Activated CD4-positive, alpha-beta memory T cell treated with anti-CD3 and anti-CD28 coated beads, Interleukin-2, amount 10 ng/mL, durations not matched to agents 7 days and 5 days (primary cell): ENCODE measurements at places on chromosomes 2 and 18. TPM values are rescaled to one million over a fixed set of nuclear protein-coding genes. Genes with fewer than 3 reads are reported as not detected.

- no peaks in the 10 kb centered on the region for H3K27me3 ChIP-seq
- no peaks in the 10 kb centered on the region for H3K4me1 ChIP-seq
- no peak overlapping the region for H3K4me3 ChIP-seq
- H3K27ac ChIP-seq: no peak overlapping the region
- DNase-seq: no peak
These were observed 363.3 kb upstream of the TFPI start for GRCh38 chr2:187917535-187917934.

- H3K4me1 ChIP-seq: peaks cover 11% of the 10 kb centered on the region
- peaks cover 71% of the 10 kb centered on the region for H3K27me3 ChIP-seq
- no peaks in the 10 kb centered on the region for H3K36me3 ChIP-seq
- peak overlapping the region; percentile 57 for H3K4me3 ChIP-seq
These were observed 464 bp downstream of the COL4A4 start for GRCh38 chr2:227163485-227163997.

GRCh38 chr2:241047253-241048010 lies 49.0 kb downstream of the SNED1 start:
- H3K36me3 ChIP-seq: peaks cover 11% of the 10 kb centered on the region
- peaks cover 3% of the 10 kb centered on the region for H3K4me1 ChIP-seq
- no peak overlapping the region for H3K27ac ChIP-seq
- DNase-seq: no peak
- H3K4me3 ChIP-seq: no peak overlapping the region

DNA sequence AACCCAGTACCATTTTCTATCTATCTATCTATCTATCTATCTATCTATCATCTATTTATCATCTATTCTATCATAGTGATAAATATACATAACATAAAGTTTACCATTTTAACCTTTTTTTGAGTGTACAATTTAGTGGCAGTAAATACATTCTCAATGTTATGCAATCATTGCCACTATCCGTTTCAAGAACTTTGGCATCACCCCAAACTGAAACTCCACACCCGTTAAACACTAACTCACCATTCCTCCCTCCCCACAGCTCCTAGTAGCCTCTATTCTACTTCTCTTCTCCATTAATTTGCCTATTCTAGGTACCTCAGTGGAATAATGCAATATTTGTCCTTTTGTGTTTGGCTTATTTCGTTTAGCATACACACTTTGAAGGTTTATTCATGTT lies 82.5 kb upstream of the KCNE4 start:
- no peaks in the 10 kb centered on the region for H3K36me3 ChIP-seq
- DNase-seq: no peak
- no peak overlapping the region for H3K4me3 ChIP-seq

DNA sequence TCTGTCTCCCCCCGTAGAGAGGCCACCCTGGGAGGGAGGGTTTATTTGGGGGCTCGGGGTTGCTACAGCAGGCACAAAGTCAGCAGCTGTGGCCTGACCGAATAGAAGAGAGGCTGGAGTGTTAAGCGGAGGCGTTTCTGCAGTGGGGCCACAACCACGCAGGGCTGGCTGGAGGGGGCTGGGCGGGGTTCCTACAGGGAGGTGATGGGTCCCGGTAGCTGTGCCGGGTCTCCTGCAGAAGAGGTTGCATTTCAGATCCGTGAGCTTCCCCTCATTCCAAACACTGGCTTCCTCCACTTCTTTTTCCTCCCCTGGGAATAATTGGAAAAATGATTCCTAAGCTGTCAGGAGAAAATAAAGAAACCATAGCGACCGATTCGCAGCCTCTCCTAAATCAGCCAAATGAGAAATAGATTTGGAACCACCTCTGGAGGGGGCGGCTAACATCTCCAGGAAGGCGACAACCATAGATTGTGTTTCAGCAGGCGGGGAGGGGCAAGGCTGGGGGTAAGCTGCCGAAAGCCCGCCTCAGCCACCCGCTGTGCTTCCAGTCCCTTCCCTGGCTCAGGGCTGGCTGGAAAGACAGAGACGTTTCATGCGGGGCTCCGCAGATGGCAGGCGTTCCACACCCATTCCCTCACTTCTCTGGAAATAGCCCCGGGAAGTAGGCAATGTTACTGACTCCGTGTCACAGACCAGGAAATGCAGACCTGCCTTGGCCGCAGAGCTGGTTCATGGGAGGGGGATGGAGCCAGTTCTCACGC lies 85.6 kb upstream of the TAF1B start:
- peaks cover 8% of the 10 kb centered on the region for H3K27me3 ChIP-seq
- no peak for DNase-seq
- peaks cover 7% of the 10 kb centered on the region for H3K36me3 ChIP-seq
- no peak overlapping the region for H3K4me3 ChIP-seq

DNA sequence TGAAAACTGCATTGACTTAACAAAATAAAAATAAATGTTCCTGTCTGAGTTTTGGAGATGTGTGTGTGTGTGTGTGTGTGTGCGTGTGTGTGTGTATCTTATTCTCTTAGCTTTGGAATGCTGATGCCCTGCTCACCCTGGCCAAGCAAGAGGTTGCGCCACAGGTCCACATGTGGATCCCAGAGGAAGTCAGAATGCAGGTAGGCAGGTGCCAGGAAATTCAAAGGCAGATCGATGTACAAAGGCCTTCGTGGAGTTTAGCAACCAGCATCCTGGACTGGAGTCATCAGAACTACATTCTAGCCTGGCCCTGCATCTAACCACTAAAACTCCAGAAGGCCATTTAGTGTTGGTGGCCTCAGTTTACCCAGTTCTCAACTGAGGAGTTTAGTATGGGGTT lies 12.4 kb downstream of the G6PC2 start:
- DNase-seq: no peak
- H3K36me3 ChIP-seq: peaks cover 7% of the 10 kb centered on the region
- peaks cover 19% of the 10 kb centered on the region for H3K4me1 ChIP-seq
- H3K4me3 ChIP-seq: no peak overlapping the region
- peaks cover 33% of the 10 kb centered on the region for H3K27me3 ChIP-seq
- H3K27ac ChIP-seq: no peak overlapping the region

AOX1 gene
- 0.15 TPM for total RNA-seq

GRCh38 chr2:119421741-119422140 lies 9.9 kb upstream of the TMEM37 start:
- H3K4me3 ChIP-seq: no peak overlapping the region
- no peaks in the 10 kb centered on the region for H3K36me3 ChIP-seq
- no peak for DNase-seq
- no peaks in the 10 kb centered on the region for H3K4me1 ChIP-seq
- H3K27ac ChIP-seq: no peak overlapping the region

SCN3A gene
- not detected for total RNA-seq

FHOD3 gene
- not detected for total RNA-seq

NT5DC4 gene
- total RNA-seq: not detected

PTRHD1 gene
- 25.5 TPM for total RNA-seq

DNA sequence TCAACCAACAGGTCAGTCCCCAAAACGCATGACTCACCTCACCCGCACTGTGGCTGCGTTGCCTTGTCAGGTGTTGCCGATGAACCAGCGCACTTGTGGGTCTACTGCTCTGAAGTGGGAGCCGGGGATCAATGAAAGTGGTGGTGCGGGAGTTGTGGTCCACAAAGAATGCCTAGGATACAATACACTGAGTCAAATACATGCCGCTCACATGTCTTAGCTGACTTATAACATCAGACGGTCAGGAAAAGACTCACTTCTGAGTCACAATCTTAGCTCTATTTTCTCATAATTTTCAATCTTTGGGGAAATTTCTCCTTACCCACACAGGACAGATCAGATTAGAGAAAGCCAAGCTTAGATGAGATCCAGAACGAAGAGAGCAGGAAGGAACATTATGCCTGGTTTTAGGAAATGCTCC lies 107.1 kb upstream of the STK17B start:
- no peaks in the 10 kb centered on the region for H3K27me3 ChIP-seq
- H3K27ac ChIP-seq: no peak overlapping the region
- no peak overlapping the region for H3K4me3 ChIP-seq
- peak; percentile 46 for DNase-seq
- H3K36me3 ChIP-seq: peaks cover 6% of the 10 kb centered on the region

- H3K36me3 ChIP-seq: peaks cover 1% of the 10 kb centered on the region
- H3K4me3 ChIP-seq: peak overlapping the region; percentile 80
- no peaks in the 10 kb centered on the region for H3K27me3 ChIP-seq
- DNase-seq: peak; percentile 68
- H3K4me1 ChIP-seq: peaks cover 66% of the 10 kb centered on the region
These were observed 47.3 kb downstream of the C2orf42 start for GRCh38 chr2:70143314-70144150.

DNA sequence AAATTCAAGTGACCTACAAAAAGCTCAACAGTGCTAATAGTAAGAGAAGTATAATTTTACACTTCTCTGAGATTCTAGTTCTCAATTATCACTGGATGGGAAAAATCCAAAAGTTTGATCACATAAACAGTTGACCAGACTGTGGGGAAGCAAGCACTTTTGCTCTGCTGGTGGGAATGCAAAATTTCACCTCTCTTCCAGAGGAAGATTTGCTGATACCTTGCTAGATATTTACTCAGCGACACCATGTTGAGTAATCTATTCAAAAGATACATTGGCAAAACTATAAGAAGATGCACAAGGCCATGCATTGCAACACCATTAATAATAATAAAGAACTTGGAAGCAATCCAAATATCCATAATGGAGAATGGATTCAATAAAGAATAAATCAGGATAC lies 204.4 kb downstream of the MREG start:
- no peaks in the 10 kb centered on the region for H3K27me3 ChIP-seq
- H3K36me3 ChIP-seq: no peaks in the 10 kb centered on the region
- no peak overlapping the region for H3K27ac ChIP-seq
- DNase-seq: no peak
